ENCODE measurements at places on chromosomes 12 and 14.
A peak's percentile ranks its signal among the peaks of the same experiment; 100 is the strongest.

DNA sequence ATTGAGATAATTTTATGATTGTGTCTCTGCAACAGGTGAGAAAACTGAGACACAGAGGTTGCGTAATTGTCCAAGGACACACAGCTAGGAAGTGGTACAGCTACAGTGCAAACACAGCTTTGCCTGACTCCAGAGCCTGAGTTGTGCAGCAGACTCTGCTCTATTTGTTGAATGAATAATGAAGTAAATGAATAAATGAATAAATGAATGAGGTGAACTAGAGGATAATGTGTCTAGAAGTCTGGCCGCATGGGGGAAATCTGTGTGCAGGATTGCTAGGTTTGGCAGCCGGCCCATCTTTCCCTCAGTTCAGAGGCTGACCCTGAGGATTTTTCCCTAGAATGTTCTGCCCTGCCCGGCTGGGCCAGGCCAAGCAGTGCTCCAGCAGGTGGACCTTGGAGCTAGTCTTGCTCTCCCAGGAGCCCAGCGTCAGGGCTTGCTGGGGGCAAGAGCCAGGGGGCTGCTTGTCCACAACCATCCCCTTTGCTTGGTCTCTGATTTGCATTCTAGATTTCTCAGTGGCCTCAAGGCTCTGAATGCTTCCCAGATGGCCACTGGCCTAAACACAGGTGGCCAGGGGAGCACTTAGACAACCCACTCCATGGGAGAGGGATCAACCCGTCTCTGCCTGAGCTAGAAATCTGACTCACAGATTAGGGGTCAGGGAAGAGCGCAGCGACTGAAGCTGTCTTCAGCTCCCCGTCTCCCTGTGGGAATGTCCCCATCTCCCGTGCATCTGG lies 225.2 kb downstream of the C12orf75 start:
- DNase-seq = no peak

DNA sequence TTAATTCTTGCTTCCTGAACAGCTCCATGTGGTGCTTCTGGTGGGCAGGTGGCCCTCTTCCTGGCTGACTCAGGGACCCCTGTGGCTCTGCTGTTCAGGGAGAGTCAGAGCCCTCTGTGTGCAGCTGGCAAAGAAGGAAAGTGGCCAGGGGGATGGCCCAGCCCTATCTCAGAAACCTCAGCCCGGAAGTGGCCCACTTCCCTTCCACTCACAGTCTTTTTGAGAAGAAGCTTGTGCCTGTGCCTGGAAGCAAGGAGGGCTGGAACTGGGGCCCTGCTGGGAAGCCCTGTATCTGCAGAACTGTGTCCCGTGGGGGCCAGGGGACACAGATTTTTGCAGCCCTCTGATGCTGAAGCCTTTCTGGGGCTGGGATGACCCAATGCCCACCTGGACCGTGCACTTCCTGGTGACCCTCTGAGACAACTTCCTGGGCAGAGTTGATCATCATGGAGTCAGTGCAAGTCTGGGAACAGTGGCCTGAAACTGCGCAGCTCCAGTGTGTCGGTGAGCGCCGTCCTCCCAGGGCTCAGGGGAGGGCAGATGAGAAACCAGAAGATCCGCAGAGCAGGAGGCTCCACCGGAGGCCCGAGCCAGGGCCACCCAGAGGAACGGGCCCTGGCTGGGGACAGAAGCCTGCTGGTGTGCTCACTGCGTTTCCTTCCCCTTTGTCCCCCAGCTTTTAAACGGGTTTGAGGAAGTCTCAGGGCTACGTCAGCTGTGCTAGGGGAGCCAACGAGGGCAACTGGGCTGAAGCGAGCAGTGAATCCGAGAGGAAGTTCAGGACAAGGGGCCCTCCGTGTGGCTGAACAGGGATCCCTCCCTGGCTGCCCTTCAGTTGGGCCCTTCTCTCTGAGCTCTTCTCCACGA lies 217.4 kb upstream of the RTL1 start:
- DNase-seq = no peak

DNA sequence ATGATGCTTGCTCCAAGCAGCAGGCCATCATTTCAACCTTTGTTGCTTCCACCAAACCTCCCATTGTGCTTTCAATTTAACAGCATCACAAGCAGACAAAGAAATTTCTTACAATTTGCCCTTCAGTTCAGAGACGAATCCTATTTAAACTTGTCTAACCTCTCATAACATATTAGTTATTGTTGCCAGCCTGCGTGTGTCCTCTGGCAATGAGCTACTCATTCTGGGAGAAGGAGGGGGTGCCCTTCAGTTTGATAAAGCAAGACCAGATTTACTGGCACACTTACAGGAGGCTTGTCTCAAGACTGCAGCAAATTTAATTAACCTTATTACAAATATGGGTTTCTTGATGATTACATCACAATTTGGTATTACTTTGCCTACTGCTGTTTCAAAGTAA lies 203.6 kb upstream of the SOX5 start:
- no peak for DNase-seq

DNA sequence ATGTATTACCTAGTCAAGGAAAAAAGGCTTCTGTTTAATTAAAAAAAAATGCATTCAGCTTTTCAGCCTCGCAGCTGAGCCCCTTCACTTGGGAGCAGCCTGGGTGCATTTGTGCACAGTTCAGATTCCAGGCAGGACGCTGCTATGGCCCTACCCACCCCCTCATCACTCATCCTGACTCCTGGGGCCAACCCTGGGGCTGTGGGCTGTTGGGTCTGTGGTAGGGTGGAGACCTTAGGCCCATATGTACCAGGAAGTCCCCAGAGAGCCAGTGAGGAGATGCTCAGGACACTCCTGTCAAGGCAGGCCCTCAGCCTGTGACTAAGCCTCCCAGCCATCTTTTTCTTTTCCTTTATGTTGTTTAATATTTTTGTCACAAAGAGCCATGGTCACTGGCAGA lies 9.3 kb upstream of the CDCA4 start:
- no peak for DNase-seq

DNA sequence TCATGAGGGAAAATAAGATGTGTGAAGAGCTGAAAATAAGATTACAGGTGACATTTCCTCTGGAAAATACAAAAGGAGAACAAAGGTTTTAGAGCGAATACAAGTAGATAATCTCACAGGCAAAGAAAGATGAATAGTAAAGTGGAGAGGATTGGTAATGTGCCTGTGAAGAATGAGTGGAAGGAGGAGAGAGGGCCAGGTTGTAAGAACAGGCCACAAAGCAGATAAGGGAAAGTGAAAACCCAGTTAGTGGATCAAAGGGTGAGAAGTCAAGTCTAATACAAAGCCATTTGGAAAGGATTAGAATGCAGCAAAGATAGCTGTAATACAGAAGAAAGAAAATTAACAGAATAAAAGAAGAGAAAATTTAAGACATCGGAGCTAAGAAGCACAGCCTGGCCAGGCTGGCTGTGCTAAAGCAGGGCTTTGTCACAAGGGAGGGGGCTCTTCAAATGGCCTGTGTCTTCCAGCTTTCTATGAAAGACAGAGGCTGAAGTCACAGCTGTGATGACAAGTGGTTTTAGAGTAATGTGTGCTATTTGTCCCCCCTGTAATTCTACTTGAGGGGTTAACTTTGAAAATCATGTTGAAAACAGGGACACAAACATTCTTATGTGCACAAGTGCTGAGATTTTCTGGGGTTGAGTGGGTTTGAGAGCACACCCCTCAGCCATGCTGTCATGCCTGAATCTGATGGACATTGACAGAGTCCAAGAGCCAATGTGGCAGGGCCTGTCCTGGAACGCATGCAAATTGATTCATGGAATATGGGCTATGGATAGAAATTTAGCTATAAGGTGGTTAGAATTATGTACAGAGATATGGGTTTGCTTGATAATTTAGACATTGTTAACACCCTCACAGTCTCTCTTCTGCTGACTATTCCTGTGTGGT lies 344.5 kb upstream of the NAV3 start:
- no peak for DNase-seq

DNA sequence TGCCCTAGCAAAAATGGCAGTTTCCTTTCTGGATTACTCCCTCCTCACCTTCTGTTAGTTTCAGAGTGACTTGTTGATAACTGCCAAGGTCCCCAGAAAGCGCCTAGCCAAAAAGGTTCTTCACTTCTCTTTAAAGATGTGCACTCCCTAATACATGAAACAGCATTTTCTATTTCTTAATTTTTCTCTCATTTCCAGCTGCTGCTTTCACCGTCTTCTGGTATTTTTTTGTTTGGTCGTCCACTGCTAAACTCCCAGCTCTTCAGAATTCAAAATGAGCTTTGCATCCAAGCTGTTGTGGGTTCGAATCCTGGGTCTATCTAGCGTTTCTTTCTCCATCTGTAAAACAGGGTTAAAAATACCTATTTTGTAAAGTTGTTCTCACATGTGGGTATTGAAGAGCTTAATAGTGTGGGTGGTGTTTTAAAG lies 397 bp upstream of the BORCS5 start:
- DNase-seq = no peak

DNA sequence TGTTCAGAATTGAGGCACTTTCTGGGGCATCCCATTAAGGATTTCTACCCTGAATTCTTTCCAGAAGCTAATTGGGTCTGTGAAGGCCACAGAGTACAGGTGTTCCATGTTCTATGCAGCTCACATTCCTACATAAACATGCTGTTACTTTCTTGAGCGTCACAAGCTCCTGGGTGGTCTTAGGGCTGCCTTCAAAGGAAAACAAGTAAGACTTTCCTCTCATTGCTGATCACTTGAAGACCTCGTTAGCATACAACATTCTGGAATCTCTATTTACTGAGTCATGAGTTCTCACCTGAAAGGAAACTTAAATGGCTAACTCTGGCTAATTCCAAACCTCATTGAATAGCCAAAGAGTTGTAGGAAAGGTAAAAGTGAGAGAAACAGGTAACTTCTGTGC lies 63.0 kb upstream of the HMGA2 start:
- DNase-seq = no peak

DNA sequence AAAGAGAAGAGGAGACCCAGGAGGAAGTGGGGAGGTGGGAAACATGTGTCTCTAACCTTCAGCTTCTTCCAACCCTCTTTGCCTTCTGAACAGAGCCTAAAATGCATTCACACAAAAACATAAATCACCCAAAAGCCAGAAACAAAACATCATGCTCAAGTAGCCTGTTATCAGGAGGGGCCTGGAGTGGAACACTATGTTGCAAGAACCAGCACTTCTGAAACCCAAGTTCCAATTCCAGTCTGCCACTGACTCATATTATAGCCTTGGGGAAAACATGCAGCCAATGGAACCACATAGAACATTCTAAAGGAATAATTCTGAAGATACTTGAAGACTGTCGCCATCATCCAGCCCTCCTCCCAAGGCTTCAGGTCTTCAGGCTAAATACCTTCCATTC lies 169.8 kb upstream of the PLXNC1 start:
- no peak for DNase-seq

- no peak for DNase-seq
Measured at GRCh38 chr14:72986857-72987256, 40.0 kb downstream of the ZFYVE1 start.

- DNase-seq = no peak
Measured at GRCh38 chr12:65895759-65896656, 71.7 kb downstream of the HMGA2 start.

GRCh38 chr12:18888047-18888446 lies 150.1 kb downstream of the CAPZA3 start:
- no peak for DNase-seq

DNA sequence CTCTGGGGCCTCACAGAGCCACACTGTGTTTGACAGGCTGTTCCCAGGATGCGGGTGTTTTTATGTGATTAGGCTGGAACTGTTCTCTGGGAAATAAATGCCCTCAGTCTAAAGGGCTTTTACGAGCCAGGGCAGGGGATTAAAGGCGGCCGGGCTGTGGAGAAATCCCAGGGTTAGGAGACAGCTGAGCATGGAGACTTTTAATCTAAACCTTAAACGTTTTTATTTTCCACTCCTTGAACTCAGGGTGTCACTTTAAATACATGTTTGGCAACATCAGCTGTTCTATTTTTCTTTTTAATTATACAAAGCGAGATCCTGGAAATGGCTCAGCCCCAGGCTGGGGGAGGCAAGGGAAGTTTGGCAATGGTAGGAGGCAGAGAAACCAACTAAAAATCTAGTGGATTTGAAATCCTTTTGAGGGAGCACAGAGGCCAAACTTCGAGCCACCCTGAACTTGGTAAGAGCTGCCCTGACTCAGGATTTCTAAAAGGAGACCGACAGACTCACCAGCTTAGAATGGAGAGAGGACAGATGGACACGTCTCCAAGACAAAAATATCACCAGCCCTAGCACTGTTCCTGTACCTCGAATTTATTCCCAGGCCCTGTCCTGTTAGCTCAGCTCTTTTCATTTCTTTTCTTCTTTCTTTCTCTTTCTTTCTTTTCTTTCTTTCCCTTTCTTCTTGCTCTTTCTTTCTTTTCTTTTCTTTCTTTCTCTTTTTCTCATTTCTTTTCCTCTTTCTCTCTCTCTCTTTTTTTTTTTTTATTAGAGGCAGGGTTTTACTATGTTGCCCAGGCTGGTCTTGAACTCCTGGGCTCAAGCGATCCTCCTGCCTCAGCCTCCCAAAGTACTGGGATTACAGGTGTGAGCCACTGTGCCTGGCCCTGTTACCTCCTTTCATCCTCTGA lies 15.8 kb upstream of the ORAI1 start:
- no peak for DNase-seq

- peak; percentile 20 for DNase-seq
Measured at GRCh38 chr12:104108755-104109445, 29.1 kb downstream of the NFYB start.

DNA sequence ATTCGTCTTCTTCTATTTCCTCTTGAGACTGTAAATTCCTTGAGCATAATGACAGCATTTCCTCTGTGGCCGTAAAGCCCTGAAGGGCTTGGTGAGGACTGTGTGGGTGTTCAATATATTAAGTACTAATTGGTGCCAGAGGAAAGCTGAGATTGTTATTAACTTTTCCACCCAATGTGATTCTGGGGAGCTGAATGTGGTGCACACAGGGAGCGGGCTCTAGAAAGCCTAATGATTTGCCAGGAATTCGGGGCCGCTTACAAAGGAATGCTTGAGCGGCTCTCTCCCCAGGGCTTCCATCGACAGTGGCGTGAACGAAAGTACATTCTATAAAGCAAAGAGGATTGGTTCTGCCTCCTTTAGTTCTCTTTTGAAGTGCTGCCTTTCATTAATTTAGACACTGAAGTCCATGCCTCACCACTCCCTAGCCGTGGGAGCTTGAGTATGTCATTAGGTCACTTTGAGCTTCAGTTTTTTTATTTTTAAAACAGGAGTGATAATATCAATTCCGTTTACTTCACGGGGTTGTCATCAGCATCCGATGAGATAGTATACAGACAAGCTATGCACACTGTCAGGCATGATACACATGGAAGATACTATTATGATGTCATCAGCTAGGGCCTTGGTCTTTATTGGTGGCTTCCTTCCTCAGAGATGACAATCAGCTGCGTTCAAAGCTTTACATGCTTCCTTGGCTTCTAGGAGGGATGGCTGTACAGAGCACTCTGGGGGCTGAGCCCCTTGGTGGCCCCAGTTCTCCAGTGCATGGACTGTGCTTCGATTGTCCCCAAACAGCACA lies 11.0 kb upstream of the GSG1 start:
- no peak for DNase-seq

All from GM06990 (cell line).